CD4-positive, alpha-beta memory T cell (primary cell): ENCODE measurements at places on chromosomes 3 and 15. TPM values are rescaled to one million over a fixed set of nuclear protein-coding genes. Genes with fewer than 3 reads are reported as not detected.

The TTBK2 gene
- 28.2 TPM for total RNA-seq

DNA sequence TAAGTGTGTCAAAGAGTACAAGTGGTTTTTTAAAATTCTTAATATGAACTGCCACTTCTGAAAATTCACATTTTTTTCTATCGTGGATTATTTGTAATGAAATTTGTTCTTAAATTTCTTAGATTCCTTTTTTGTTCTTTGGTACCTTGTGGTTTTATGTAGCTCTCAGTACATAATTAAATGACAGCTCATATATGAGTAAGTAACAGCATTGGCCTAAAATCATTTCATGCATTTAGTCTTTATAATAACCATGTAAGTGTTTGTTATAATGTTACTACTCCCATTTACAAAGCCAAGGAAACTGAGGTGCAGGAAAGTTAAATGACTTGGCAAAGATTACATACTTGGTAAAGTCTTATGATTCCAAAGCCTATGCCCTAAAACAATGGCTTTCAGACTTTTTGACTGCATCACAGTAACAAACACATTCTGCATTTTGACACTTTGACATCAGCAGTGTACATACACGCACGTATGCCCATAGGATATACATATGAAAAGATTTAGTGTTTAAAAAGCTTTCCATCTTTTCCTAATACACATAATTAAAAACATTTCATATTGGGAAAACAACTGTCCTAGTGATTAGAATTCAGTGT is 14.9 kb downstream of the SPRED1 start:
- no peak for DNase-seq

GRCh38 chr3:72487078-72487765 is 361.0 kb downstream of the SHQ1 start:
- DNase-seq: no peak

GRCh38 chr3:792630-793029 is 300.2 kb upstream of the CNTN6 start:
- no peak for DNase-seq

The SATB1 gene
- total RNA-seq: 211 TPM

DNA sequence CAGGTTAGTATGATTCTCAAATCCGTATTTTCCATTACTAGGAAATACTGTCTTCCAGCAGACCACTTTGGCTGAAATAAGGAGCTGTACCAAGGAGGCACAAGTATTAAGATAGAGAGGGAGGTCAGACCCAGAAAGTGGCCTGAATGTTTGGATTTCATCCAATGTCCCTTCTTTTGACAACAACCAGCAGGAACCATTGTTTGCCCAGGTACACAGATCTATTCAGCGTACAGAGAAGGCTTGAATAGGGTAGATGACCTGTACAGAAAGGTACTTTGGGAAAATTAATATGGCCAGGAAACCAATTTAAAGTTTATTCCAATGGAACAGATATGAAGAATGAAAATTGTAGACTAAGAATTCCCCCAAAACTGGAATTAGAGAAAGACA is 12.6 kb downstream of the MTHFS start:
- DNase-seq: no peak

DNA sequence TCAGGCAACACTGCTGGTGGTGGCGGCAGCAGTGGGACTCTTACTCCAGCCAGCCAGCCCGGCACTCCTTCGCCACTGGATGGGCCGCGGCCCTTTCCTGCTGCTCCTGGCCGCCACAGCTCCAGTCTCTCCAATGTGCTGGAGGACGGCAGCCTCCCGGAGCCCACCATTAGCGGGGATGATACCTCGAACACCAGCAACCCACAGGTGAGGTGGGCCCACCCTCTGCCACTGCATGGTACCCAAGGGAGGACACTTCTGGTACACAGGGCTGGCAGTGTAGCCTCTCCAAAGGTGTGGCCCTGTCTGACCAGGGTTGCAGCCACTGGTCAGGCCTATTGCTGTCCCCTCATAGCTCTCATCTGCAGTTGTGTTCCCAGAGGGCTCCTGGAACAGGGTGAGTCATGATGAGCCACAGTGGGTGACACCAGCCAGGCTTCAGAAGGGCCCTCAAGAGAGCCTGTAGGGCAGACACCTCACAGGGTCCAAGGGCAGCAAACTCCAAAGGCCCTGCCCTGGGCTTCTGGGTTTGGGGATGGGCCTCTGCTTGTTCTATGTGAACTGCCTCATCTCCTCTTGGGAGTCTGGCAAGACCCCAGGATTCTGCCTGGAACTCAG is 20.8 kb downstream of the NBEAL2 start:
- no peak for DNase-seq

DNA sequence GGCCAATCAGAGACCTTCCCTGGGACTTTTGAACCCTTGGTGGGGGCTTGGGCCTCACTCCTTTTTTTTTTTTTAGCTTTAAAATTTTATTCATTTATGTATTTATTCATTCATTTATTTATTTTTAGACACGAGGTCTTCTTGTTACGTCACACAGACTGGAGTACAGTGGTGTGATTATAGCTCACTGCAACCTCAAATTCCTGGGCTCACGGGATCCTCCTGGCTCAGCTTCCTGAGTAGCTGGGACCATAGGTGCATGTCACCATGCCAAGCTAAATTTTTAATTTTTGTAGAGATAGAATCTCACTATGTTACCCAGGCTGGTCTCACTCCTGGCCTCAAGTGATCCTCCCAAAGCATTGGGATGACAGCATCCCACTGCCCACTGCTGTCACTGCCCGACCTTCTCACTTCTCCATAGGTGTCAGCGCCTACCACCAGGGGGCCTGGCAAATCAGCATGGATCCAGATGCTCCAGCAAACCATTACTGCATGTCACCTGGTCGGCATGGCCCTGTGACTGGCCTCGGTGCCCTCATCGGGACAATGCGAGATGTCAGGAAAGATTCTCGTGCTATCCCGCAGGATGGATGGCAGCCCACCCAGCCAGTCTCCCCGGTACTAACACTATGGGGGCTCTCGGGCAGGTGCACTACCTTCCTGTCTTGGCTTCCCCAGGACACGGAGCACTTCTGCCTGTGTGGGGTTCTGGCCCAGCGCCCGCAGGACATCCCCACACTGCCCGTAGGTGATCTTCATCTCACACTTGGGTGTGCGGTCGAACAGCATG is 3.0 kb downstream of the MYL3 start:
- no peak for DNase-seq

The ACP3 gene
- not detected for total RNA-seq

- DNase-seq: no peak
These were observed 41.0 kb downstream of the RNF111 start for GRCh38 chr15:59028387-59028955.

The CPLX3 gene
- not detected for total RNA-seq

DNA sequence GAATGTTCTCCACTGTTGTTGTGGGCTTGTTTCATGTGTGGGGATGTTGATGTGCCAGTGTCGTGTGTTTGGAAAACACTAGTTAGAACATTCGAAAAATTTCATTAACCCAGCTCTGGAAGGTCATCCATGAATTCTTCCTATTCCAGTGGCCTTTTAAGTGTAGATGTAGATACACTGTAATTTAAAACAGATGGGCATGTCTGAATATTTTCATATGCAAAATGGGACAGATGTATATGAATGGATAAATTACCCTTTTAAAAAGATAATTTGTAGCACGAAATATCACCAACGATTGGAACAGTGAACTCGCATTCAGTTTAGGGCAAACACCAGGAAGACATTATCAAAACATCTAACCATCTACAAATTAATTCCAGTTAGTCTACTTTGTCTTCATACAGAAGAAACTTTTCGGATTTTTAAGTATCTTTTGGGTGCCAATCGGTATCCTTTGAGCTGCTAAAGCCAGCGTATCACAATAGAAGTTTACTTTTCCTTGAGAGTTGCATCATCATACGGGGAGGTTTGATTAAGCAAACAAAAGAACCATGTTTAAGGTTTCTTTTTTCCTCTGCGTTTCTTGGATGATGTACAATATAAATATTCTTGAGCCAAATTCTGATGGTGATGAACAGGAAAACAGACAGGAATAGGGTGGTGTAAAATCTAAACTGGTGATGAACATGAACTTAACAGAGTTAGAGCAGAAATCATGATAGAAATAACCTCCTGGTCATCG is 528.1 kb downstream of the FOXP1 start:
- DNase-seq: no peak

- DNase-seq: no peak
These were observed 275.0 kb downstream of the ADAMTSL3 start for GRCh38 chr15:83928878-83929418.

DNA sequence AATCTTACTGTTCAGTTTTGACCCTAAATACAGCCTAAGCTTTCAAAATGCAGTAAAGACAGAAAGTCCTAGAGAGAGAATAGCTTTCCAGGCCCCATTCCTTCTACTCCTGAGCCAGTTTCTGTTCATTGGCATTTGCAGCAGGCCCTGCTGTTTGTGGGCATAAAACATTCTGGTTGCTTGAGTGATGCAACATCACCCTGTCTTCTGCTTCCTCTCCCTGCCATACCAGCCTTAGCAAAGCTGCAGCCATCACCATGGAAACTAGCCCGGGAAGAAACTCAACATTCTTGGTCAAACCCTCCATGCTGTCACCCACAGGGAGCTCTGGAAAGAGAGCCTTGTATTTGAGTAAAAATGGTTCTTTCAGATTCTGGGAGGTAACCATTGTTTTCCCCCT is 325.7 kb downstream of the MAGI1 start:
- DNase-seq: no peak

The LYSMD2 gene
- 35.2 TPM for total RNA-seq

GRCh38 chr3:176208283-176208682 is 989.0 kb downstream of the TBL1XR1 start:
- DNase-seq: no peak

The IQCF5 gene
- total RNA-seq: not detected

DNA sequence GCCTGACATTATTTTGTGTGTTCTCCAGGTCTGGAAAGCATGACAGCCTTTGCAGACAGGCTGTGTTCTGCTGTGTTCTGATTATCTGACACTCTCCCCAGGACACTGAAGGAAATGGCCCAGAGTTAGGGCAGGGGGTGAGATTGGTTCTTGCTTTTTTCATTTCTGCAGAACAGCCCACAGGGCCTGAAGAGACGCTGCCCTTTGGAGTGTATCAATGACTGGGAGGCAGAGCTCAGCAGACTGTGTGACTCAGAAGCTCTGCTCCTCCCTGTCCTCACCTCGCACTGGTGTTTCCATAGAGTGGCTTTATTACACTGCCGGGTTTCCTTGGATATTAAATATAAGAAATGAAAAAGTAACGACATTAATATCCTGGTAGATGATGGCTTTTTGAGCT is 523.6 kb downstream of the NTRK3 start:
- DNase-seq: no peak

DNA sequence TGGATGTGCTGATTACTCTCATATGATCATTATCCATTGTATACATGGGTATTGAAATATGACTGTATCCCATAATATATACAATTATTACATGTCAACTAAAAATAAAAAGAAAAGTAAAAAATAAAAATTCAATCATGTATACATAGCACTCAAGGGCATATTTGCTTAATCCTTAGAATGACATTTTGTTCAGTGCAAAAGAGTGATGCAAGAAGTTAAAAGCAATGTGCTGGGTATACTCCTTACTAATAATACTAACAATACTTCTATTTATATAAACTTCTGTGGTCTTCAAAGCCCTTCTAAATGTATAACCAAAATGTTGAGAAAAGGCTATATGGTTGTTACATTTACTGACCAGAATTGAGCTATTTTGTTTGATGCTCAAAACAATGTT is 23.2 kb upstream of the TM4SF1 start:
- DNase-seq: no peak

The SLC51A gene
- not detected for total RNA-seq

The CHRM5 gene
- not detected for total RNA-seq

DNA sequence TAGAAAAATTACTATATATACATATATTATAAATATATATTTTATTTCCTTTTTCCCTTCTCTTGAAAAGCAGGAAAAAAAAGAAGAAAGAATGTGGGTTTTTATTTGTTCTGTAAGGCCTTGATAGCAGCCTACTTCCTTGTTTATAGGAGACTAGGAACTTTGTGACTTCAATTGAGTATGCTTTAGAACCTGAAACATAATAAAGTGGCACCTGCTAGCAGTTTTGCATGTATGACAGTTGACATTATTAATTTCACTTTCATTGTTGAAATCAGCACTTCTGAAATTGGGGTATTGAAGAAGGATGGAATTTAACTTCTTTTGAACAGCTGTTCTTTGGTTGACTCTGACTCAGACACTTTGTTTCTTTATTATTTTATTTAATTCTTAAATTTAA is 56.9 kb downstream of the GLCE start:
- DNase-seq: no peak

GRCh38 chr3:107416886-107417285 is 39.6 kb downstream of the CCDC54 start:
- no peak for DNase-seq

DNA sequence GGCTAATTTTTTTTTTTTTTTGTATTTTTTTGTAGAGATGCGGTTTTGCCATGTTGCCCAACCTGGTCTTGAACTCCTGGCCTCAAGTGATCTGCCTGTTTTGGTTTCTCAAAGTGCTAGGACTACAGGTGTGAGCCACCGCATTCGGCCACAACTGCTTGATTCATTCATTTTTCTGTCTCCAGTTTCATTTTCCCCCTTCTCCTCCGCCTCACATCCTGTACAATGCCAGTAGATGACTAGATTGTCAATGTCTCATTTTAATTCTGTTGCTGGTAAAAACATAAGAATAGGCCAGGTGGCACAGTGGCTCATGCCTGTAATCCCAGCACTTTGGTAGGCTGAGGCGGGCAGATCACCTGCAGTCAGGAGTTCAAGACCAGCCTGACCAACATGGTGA is 12.0 kb upstream of the ZNF592 start:
- DNase-seq: peak; percentile 74

GRCh38 chr3:188230962-188231361 is 77.0 kb downstream of the LPP start:
- no peak for DNase-seq

- DNase-seq: no peak
These were observed 14.7 kb upstream of the SST start for GRCh38 chr3:187684880-187685279.

The SENP2 gene
- 46.0 TPM for total RNA-seq

- DNase-seq: no peak
These were observed 40.5 kb downstream of the SCN5A start for GRCh38 chr3:38608961-38609360.
